ENCODE measurements at places on chromosomes 6 and 20. TPM values are rescaled to one million over a fixed set of nuclear protein-coding genes. Genes with fewer than 3 reads are reported as not detected.

- no peak for DNase-seq
Observed at GRCh38 chr6:23692184-23692583, 433.8 kb upstream of the NRSN1 start.

- no peak for DNase-seq
Observed at GRCh38 chr6:119276211-119276610, 73.3 kb downstream of the MAN1A1 start.

GTSF1L gene
- not detected for total RNA-seq

CTSA gene
- 80.3 TPM for total RNA-seq

DNA sequence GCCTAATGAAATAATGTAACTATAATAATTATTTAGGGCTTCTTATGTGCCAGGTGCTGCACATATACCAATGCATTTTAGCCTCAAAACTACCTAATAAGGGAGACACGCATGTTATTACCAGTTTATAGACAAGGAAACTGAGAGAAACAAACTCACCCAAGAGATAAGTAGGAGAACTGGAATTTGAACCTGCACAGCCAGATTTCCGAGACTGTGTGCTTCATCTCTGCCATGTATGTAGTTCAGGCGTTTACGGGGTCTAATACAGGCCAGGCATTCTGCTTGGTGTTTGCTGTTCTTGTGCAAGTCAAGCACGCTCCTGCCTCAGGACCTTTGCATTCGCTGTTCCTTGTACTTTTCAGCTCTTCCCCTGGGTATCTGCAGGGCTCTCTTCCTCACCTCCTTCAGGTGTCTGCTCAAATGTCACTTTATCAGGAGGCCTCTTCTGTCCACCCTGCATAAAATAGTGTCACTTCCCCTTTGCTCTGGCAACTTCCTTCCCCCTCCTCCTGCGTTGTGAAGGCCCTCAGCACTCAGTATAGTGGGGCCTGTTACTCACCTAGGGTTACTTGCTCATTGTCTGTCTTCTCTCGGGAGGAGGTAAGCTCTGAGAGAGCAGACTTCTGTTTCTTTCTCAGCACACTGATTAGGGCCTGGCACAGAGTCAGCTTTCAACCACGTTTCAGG, 6.1 kb upstream of the NSFL1C start:
- DNase-seq = no peak

DNA sequence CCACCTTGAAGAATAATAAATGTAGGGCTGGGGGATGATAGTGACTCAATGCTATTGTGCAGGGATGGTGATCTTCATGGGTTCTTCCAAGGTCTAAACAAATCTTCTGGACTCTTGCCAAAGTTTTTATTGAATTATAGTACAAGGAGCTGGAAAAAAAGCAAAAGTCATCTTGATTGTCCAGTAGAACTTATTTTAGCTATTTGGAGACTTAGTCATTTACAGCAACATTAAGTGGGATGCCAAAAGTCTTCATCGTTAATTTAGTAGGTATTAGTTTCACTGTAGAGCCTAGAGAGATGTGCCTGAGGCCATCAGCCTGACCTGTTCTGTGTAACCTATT, 212.9 kb upstream of the TBX18 start:
- DNase-seq = no peak

DNA sequence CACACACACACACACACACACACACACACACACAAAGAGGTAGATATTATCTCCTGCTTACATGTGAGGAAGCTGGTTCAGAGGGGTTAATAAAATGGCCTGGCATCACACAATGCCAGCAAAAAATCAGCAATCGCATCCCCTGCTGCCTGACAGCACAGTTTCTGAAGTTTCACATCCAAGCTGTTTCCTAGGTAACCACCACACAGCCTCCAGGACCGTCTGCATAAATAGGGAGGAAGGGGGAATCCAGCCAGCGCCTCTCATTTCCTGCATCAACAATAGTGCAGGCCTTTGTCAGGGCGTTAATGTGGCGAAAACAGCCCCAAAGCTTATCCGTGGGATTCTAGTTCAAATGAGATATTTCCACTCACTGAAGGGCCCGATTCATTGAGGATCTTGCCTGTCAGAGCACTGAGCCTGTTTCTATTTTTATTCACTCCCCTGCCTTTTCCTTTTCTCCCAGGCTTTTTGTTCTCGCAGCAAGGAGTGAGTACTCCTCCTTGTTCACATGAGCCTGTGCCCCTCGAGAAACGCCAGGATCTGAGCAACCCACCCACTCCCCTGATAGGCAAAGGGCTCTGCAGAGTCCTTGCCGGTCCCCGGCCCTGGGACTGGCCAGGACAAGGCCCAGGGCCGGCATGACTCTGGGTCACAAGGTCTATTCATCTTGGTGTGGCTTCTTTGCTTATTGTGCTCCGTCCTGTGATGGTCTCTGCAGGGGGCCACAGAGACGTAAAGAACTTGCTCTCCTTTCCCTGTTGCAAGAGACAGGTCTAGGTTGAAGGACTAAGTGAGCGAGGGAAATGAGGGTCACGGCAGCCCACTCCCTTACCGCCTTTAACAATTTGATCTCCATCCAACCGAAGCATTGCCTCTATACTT, 32.7 kb downstream of the TUBB2B start:
- DNase-seq = no peak

DNA sequence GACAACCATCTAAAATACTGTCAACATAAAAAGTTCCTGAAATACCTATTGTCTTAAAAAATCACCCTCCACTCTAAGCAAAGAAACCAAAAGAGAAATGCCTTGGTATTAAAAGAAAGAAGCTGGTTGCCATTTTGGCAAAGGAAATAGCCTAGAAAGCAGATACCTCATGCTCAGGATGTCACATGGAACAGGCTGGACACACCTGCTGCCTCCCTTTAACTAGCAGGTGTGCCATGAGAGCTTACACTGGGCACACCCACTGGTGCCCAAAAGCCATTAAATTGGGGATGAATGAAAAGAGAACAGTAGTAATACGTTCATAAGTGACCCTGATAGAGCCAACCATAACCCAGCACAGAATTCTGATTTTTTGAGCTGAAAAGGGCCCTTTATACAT, 1.5 kb downstream of the SLC23A2 start:
- DNase-seq = no peak

GRCh38 chr20:50346374-50347283, 156.0 kb downstream of the CEBPB start:
- no peak for DNase-seq

DNA sequence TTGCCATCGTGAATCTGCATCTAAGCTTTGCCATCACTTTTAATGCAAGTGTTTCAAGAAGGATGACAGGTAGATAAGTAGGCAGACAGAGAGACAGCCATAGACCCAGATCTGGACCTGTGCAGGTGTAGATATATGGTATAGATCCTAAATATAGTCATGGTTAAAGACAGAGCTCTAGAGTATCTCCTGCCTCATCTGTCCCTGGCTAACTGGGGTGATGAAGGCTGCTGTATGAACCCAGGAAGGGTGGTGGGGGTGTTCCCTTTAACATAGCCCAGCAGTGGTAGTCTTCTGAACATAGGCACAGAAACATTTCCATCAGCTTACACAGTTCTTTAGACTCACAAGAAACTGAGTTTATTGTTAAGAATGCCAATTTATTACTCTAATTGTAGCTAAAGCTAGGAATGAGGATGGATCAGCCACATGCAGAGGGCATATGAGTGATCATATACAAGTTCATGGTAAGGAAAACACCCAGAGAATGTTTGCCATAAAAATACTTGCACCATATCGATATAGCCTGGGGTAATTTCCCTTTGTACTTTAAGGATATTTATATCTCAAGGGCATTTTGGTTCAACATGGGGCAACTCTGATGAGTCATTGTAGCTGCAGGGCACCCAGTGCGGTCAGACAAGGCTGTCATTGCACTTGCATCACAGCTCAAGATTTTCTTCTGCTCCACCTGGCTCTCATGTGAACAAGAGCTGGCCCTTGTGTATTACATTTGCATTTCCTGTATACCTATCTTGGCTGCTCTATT, 587.2 kb downstream of the EPM2A start:
- DNase-seq = peak; percentile 76

DNA sequence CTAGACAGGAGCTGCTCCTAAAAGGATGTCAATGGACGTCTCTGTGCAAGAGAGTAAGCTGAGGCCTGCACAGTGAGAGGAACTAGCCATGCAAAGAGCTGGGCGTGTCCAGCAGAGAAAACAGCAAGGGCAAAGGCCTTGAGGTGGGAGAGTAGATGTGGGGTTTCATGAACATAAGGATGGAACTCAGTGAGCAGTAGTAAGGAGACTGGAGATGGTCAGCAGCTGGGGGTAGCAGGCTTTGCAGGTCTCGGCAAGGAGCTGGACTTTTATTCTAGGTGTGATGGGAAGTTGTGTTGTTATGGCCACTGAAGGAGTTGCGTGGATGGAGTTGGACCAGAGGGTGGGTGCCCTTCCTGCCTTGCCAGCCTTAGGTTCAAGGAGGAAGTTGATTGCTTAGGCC, 90.7 kb upstream of the SIRPA start:
- DNase-seq = no peak

ATP5F1E gene
- total RNA-seq = 92.3 TPM
